Hematopoietic multipotent progenitor cell treated with erythropoietin and hydrocortisone succinate and interleukin-3 and kit ligand, for 6 days (in vitro differentiated cells): ENCODE measurements at places on chromosomes 7 and 10.

DNA sequence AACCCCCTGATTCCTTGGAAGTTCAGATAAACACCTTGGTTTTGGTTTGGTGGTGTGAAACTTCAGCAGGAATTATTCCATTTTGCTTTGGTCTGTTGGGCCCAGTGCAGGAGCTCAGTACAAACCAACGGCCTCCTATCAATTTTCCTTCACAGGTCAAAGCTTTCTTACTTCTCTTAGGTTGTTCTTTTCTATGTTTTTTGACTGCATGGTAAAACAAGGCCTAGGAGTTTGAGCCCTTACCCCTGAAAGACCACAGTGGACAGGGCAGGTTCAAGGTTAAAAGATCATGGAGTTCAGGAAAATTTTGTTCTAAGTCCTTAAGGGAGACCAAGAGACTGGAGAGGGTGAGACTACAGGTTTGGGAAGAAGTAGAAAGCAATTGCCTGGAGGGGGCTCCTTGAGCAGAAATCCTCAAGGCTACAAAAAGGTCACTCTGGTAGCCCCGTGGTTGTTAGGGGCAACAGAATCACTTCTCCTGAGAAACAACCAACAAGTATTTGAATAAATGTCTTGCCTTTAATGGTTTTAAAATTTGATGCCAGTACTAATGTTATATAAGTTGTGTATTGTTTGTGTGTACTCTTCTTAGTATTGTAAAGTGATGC, 40.9 kb upstream of the FHIP2A start:
- no peak for DNase-seq

DNA sequence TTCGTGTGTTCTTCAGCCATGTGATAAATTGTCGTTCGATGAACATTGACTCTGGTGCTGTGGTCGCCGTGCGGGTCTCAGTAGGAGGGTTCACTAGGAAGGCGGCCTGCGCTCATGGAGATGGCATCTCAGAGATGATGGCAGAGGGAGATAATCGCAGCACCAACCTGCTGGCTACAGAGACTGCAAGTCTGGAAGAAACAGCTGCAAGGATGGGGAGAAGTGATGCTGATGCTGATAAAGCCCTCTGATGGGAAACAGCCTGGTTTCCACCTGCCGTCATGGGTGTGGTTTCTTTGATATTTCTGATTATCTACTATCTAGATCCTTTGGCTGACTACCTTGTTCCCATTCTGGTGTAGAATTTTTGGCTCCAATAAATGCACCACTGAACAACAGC, 130.5 kb upstream of the ANKRD30A start:
- DNase-seq: no peak

GRCh38 chr7:137703291-137704010, 143.3 kb downstream of the DGKI start:
- DNase-seq: no peak

DNA sequence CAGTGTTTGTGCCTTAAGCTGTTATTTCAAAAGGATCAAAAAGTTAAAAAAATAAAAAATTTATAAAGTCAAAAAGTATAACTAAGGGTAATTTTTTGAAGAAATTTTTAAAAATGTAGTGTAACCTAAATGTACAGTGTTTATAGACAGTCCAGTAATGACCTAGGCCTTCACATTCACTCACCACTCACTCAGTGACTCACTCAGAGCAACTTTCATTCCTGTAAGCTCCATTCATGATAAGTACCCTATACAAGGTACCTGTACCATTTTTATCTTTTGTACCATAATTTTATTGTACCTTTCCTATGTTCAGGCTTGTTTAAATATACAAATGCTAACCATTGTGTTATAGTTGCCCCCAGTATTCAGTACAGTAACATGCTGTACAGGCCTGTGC, 21.5 kb downstream of the DNAJC9 start:
- no peak for DNase-seq

DNA sequence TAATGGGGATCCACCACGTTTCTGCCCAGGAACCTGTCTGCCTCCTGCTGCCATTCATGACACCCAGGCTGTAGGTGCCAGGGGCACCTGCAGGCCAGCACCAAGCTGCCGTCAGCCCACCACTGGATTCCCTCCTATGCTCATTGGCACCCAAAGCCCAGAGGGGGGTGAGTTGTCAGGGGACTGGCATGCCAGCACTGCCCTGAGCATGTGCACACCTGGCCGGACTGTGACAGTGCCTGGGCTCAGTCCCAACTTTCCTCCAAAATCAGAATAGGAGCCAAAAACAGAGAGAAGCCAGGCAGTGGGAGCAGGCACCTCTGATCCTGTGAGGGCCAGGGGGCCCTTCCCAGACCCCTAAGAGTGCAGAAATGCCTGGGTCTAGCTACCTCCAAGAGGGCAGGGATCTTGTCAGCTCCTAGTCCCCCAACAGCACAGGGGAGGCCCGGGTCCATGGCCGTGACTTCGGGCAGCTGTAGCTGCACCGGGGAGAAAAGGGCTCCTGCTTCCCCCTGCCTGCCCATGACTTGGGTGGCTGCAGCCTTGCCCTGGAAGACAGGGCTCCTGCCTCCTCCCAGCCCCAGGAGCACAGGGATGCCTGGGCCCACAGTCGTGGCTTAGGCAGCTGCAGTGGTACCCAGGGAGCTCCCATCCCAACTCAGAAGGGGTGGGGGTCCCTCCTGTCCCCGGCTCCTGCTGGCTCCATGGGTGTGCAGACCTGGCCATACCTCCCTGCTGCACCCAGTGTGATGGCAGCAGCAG, 249.8 kb upstream of the DKK1 start:
- no peak for DNase-seq

GRCh38 chr10:99733366-99733765, 1.3 kb downstream of the CUTC start:
- DNase-seq: peak; percentile 24

GRCh38 chr7:144384071-144384470, 19.4 kb downstream of the NOBOX start:
- no peak for DNase-seq

DNA sequence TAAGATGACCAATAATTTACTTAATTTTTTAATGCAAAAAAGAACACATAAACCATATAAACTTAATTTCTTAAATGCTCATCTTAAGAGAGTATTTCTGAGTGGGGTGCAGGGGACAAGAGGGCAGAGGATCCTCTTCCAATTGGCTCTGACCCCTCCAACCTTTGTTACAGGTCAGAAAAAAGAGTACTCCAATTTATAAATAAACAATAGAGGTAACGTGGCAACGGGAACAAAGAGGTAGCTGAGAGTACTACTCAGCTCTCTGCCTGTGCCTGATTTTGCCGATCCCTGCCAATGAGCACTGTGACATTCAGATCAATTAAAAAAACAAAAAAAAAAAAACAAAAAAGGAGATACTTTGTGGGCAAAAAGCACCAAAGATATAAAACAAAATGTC, 307.9 kb downstream of the PARD3 start:
- no peak for DNase-seq

DNA sequence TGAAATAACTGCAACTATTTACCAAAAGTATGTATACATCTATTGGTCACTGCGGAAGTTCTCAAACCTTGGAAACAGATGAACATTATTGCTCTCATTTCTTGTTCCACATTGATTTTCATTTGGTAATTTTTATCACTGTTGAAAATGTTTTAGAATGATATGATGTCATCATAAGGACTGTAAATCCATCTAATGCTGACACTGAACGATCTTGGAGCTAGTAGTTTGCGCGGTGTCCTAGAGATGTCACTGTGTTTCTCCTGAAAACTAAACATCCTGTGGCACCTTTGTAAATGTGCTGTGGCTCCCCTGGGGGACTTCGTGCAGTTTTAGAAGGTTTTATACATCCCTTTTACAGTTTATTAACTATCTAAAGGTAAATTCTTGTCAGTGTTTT, 73.5 kb downstream of the DNAJB9 start:
- DNase-seq: no peak

DNA sequence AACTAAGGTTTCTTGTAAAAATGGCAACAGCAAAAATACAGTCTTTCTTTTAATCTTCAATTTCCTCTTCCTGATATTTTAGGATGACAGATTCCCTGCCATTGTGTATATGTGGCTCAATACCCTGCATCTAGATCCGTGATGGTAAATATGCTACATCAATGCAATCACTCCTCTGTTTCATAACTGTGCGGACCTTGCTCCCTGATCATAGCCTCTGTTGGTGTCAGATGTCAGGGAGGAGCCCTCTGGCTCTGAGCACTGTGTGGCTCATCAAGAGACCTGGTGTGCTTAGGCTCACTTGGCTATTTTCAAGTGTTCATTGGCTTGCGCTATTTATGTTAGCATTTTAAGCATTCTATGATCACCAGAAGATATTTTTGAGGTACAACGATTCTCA, 33.0 kb upstream of the AGR3 start:
- DNase-seq: no peak

DNA sequence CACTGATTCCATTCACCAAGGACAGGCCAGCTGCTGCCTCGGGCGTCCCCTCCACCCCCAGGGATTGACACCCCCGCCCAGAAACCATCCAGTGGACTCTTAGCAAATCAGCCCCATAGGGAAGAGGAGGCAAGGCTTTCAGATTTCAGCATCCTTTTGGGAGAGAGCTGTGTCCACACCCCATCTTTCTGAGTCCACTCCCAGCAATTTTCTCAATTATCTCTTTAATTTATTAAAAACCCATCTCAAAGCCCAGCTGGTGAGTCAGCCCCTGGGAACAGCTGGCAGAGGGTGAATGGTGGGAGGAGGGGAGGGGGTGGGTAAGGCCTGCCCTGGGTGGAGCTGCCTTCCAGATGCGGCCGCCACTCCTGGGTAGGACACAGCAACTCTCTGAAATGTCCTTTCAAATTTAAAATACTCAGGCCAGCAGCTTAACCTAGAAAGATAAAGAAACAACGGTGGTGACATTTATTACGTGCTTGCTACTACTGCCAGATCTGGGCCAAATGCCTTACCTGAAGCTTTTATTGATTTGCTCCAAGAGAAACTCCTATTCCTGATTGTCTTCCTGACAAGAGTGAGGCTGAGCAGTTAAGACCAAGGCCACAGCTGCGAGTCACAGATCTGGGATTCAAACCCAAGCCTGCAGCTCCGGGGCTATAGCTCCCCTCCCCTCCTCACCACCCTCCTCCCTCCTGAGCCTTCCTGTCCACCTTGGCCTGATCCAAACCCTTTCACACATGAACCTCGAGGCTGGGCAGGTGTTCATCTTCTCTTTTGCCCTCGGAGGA, 120.4 kb downstream of the RGS10 start:
- DNase-seq: no peak

DNA sequence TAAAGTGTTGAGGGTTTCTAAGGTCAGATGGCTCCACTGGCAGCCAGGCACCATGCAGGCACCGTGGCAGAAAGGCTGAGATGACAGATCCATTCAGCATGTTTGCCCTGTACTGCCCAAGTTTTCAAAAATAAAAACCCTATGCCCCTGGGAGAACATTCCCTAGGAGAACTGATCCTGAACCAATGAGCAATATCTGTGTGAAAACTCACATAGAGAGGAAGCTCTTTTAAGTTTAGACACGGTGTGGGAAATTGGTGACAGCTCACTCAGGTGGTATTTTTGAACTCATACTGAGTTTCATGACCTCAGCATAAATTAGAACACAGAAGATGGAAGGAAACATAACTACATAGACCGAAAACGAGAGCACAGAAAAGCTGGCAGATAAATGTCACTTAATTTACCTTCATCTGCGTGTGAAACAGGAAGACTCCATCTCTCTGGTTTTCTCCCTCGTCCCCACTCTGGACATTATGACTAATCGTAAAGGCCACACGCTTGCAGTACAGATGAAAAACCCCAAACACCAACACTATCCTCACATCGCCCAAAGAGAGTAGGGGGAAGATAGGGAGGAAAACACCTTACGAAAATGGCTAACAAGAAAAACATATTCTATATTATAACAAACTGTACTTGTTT, 127.8 kb downstream of the ICA1 start:
- no peak for DNase-seq

GRCh38 chr7:147483634-147484292, 1106.8 kb upstream of the C7orf33 start:
- no peak for DNase-seq

DNA sequence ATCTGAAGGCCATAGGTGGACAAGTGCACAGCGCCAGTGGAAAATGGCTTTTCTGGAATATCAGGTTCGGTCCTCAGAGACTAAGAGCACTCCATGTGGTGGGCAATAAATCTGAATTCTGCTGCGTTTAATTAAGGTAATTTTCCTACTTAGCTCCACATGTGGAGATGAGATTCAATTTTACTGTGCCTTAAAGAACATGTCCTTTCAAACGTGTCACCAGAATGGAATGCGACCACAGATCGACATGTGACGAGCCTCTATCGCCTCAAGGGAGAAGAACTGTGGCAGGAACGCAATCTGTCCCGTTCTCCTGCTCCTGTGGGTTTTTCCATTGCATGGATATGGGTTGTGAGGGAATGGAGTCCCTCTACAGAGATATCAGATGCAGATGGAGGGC, 205.3 kb upstream of the ZNF32 start:
- DNase-seq: no peak

DNA sequence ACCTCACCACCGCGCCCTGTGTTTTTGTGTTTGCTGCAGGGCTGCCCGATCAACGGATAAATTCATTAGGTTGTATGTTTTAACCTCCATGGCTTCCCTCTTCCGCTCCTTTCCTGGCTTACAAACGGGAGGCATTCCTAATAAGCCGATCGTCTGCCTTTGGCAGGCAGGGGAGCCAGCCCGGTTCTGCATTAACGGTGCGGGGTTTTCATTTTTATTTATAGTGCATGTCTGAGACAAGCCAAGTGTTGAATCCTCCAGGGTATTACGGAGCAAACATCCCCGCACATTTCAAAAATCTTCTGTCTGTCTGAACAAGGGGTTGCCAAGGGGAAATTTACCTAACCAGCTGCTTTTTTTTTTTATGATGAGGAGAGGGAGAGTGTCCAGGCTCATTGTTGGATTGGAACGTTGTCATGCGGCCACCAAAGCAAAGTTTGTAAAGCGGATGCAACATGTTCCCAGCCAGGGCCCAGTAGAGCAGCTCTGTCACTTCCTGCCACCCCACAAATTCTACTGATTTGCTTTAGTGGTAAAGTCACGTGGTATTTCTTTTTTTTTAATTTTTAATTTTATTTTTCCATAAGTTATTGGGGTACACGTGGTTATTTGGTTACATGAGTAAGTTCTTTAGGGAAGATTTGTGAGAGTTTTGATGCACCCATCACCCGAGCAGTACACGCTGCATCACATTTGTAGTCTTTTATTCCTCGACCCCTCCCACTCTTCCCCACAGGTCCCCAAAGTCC, 92.3 kb upstream of the BAIAP2L1 start:
- no peak for DNase-seq

DNA sequence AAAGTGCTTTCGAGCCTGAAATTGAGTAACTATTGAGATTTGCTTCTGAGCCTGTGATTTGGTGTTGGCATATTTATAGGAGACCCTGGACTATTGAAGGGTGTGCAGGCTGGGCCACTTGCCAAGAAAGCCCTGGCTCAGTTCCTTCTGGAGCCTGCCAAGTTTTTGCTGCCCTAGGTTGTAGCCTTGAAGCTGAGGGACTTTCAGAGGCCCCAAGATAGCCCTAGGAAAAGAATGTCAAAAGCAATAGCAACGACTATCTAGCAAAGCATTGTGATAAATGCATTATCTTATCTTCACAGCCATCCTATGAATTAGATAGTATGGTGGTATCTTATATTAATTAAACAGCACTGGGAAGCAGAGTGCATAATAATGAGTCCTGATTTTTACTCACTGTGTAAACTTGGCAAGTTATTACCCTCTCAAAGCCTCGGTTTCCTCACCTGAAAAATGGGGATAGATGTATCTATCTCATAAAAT, 473.7 kb upstream of the PODXL start:
- no peak for DNase-seq

GRCh38 chr7:127798023-127798422, 146.0 kb downstream of the SND1 start:
- DNase-seq: peak; percentile 77
